ENCODE measurements at places on chromosomes 2 and 18.
A peak's percentile ranks its signal among the peaks of the same experiment; 100 is the strongest.

GRCh38 chr2:43135583-43135982, 90.8 kb downstream of the ZFP36L2 start:
- no peak for DNase-seq

GRCh38 chr2:121338281-121338680, 53.3 kb upstream of the TFCP2L1 start:
- no peak for DNase-seq

- no peak for DNase-seq
Measured at GRCh38 chr2:17935242-17935885, 56.9 kb downstream of the KCNS3 start.

DNA sequence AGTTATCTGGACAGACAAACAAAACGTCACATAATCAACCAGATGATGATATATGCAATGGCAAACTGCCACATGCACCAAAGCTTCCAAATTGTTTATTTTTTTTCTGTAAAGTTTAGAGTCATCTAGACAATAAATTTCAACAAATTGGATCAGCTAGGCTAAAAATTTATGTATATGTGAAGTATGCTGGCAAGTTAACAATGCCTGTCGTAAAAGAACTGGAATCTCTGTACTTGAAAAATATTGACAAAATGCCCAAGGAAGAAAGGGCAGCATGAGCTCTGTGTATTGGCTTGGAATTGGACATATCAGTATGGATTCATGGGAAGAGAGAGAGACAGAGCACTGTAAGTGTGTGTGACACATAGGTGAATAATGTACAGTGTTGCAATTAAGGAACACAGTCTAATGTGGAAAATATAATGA, 309.8 kb downstream of the ERBB4 start:
- peak; percentile 5 for DNase-seq

- no peak for DNase-seq
Measured at GRCh38 chr2:62856228-62857040, 150.9 kb downstream of the EHBP1 start.

- DNase-seq, result no peak
Measured at GRCh38 chr2:212364112-212364985, 174.3 kb downstream of the ERBB4 start.

DNA sequence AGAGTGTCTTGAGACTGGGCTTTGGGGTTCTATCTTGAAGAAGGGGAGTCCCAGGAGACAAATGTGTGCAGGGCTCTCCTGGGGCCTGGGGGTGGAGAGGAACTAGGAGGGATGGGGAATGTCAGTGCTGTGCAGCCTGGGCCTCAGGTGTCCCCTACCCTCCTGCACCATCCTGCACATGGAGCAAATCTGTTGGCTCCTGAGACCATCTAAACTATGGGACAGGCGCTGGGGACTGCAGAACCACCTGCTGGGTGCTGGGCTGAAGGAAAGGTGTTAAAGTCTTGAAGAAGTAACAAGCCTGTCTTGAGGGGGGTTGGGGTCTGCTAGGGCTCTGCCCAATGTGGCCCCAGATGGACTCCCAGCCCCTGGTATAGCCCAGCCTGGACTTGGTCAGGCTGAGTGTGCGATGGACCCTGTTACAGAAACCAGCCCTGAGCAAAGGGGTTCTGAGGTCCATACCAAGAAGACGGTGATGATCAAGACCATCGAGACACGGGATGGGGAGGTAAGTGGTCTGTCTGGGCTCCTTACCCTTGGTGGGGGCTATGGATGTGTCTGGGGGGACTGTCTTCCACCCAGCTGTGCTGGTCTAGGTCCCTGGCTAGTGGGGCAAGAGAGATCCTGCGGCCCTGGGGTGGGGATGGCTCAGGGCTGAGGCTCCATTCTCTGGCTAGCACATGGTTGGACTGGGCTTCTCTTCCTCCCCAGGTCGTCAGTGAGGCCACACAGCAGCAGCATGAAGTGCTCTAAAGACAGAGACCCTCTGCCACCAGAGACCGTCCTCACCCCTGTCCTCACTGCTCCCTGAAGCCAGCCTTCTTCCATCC, 7.3 kb downstream of the DES start:
- DNase-seq, result no peak

DNA sequence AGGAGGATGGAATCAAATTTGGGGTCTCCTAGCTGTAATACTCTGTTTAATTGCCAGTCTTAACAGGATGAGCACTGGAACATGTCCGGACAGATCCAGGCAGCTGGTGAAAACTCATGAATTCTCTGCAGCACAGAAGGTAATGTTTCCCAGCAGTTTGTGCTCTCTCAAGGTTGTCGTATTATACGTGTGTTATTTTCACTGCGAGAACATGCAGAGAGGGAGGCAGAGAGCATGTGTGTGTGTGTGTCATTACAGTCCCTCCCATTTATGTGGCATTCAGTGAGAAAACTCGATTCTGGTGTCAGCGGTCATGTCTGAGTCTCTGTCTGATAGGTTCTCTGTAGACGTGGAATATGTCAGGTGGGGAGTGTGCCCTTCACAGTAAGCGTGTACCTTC, 150.2 kb upstream of the POU3F3 start:
- no peak for DNase-seq

GRCh38 chr2:98477036-98477435, 32.4 kb downstream of the INPP4A start:
- no peak for DNase-seq

DNA sequence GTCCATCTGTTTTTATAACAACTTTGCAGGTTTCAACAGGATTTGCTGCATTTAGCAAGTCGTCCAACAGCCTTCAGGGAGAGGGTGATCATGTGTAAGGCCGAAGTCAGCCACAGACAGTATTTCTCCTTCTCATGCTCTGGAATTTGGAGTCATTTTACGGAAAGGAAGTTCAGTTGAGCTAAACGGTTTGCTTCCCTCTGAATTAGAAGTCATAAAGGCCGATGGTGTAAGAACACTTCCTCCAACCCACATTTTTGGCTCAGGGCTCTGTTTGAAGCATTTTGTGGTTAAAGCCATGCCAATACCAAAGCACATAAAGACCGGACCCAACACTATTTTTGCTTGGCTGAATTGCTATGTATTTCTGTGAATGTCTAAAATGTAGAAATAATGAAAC, 129.5 kb downstream of the TMEM182 start:
- peak; percentile 58 for DNase-seq

DNA sequence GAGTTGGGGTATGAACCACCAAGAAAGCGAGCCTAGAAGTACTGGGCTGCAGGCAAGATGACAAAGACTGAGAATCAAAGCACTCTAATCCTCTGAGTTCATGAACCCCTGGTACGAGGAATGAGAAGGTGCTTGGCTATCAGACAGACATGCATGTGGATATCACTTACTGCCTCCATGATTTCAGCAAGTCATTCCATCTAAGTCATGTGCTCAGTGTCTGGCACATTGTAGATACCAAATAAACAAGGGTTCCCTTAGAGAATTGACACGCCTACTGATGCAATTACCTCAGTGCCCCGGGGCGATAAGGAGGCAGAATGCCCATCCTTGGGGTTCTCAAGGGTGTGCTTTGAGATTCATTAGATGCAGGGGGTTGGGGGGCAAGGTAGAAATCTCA, 125.6 kb upstream of the PKDCC start:
- DNase-seq, result peak; percentile 42

GRCh38 chr18:44246001-44246400, 434.7 kb upstream of the SETBP1 start:
- DNase-seq, result peak; percentile 5

GRCh38 chr2:213087040-213087439, 64.4 kb downstream of the IKZF2 start:
- no peak for DNase-seq

- no peak for DNase-seq
Measured at GRCh38 chr2:30382995-30383394, 64.1 kb upstream of the LCLAT1 start.

GRCh38 chr2:198311020-198311419, 506.6 kb downstream of the PLCL1 start:
- DNase-seq, result no peak

- peak; percentile 30 for DNase-seq
Measured at GRCh38 chr2:196592911-196593881, 46.3 kb upstream of the CCDC150 start.

- DNase-seq, result peak; percentile 58
Measured at GRCh38 chr2:109694190-109694589, 80.0 kb downstream of the SOWAHC start.

- no peak for DNase-seq
Measured at GRCh38 chr2:215811003-215811402, 202.3 kb downstream of the MREG start.

- DNase-seq, result no peak
Measured at GRCh38 chr2:60987041-60987440, 30.5 kb upstream of the PEX13 start.

GRCh38 chr18:24272229-24272525, 125.4 kb downstream of the OSBPL1A start:
- no peak for DNase-seq

DNA sequence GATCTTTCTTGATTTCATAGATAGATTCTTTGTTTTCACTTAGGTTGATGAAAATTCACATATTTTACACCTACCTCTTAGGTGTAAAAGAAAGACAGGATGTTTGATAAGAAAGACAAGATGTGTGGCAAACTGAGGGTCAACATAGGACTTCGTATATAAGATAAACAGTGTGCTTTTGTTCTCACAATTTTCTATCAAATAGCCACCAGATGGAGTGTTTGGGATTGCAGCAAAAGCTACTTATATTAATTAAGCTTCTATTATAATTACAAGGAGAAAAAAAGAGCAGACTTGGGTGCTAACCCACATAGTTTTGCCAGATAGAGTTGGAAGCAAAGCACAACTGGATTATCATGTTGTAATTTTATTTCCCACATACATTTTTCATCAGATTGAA, 232.9 kb downstream of the CDH7 start:
- no peak for DNase-seq

DNA sequence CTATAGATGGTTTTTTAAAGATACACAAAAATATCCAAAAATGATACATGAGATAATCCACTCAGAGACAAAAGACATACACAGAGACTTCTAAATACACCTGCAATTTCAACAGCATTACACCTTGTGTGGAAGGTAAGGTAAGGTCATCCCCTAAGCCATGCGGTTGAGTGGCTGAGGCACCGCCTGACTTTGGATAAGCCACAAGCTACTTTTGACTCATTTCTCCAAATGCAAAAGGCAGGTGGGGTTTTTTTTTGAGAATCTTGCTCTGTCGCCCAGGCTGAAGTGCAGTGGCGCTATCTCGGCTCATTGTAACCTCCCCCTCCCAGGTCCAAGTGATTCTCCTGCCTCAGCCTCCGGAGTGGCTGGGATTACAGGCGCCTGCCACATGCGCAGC, 13.1 kb downstream of the AP1S3 start:
- DNase-seq, result no peak

- no peak for DNase-seq
Measured at GRCh38 chr2:126849486-126849885, 49.2 kb upstream of the TEX51 start.

- no peak for DNase-seq
Measured at GRCh38 chr2:240528406-240529040, 29.3 kb downstream of the ANKMY1 start.

GRCh38 chr18:49904871-49905555, 91.7 kb upstream of the ACAA2 start:
- DNase-seq, result no peak

GRCh38 chr18:78805840-78806239, 173.8 kb upstream of the SALL3 start:
- no peak for DNase-seq

DNA sequence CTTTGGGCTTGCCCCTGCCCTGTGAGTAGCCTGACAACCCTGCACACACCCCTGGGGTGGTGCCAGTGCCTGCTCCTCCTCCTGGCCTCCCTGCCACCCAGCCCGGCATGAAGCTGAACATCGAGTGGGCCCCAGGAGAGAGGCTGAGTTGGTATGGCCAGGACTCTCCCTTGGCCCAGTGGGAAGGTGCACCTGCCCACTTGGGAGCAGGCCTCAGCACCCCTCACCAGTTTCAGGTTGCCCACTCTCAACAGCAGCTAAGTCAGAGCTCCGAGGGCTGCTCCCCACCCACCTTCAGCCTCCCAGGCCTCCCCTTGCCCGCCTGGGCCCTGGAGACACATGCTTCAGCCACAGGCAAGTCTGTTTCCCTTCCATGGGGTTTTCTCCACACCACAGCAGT, 203.1 kb downstream of the KLHL29 start:
- DNase-seq, result no peak

GRCh38 chr2:182248362-182248761, 178.5 kb downstream of the PDE1A start:
- no peak for DNase-seq

DNA sequence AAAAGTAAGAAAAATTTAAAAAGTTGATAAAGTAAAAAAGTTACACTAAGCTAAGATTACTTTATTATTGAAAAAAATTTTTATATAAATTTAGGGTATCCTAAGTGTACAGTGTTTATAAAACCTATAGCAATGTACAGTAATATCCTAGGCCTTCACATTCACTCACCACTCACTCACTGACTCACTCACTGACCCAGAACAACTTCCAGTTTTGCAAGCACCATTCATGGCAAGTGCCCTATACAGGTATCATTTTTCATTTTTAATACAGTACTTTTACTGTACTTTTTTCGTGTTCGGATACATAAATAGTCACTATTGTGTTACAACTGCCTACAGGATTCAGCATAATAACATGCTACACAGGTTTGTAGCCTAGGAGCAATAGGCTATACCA, 8.9 kb upstream of the THUMPD2 start:
- DNase-seq, result no peak

DNA sequence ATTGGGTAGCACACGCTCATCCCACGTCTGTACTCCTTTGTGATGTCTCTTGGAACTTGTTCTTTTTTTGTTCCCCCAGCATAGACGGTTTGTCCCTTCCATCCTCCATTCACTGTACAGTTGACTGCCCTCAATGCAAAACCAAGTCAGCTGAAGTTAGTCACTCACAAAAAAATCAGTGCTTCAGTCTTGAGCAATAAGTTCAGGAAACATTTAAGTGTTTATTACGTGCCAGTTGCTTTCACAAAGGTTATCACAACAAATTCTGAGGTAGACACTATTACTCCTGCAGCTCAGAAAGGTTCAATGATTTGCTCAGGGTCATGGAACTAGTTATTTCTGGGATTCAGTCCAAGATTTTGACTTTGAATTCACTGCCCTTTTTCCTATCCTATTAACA, 102.2 kb downstream of the PDE1A start:
- peak; percentile 74 for DNase-seq

DNA sequence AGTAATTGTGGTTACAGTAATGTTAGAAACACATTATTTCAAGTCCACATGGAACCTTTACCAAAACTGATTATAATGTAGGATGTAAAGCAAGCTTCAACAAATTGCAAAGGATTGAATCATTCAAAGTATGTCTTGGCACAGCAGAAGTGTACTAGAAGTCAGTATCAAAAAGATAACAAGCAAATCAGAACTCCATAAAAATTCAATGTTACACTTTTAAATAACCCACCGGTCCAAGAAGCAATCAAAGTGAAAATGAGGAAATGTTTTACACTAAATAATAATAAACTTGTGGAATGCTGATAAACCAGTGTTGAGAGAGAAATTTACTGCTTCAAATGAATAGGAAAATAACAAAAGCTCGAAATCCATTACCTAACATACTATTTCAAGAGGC, 47.7 kb downstream of the TTC21B start:
- DNase-seq, result no peak

GRCh38 chr2:54353216-54353615, 97.2 kb upstream of the TSPYL6 start:
- DNase-seq, result no peak

GRCh38 chr2:20626698-20627513, 24.0 kb downstream of the HS1BP3 start:
- DNase-seq, result no peak

- no peak for DNase-seq
Measured at GRCh38 chr2:18790509-18791171, 201.3 kb upstream of the NT5C1B start.

GRCh38 chr18:48581941-48582340, 43.1 kb downstream of the CTIF start:
- no peak for DNase-seq

- DNase-seq, result no peak
Measured at GRCh38 chr2:118832791-118833715, 14.4 kb downstream of the EN1 start.
